ENCODE measurements at places on chromosomes 2 and 18. TPM values are rescaled to one million over a fixed set of nuclear protein-coding genes. Genes with fewer than 3 reads are reported as not detected.

DNA sequence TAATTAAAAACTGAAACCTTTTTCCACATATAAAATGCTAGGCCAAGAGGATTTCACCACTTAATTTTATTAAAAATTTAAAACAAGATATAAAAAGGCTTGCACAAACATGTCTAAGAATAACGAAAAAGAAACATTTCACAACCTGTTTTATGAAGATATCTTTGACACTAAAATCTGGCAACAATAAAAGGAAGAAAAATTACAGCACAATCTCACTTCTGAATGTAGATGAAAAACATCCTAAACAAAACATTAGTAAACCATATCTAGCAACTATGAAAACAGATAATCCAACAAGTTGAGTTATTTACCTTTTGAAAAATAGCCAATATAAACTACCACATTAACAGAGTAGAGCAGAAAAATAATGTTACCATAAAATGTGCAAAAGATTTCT is 185.4 kb upstream of the MMADHC start:
- no peak for DNase-seq

DNA sequence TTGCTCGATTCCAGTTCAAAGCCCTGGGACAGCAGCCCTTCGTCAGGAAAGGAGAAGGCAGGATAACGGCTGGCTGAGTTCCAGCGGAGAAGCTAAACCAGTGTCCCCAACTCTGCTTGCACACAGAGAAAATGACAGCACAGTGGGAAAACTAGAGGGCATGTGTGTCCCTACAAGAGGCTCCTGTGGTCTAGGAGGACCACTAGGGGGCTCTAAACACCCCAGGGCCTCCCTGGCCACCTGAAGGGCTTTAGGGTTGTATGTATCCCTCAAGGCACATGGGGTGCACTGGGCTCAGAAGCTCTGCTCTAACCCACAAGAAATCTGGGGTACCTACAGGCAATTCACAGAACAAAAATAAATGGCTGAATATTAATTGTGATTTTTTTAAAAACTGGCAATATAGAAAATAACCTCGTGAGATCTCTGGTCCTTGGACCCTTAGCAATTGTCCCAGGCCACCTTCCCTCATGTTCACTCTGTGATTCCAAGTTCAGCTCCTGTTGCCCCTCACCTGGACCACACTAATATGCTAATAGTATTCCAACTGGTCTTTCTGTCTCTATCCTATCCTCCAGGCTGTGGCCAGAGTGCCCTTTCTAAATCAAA is 17.5 kb downstream of the STAT1 start:
- DNase-seq, result no peak

GRCh38 chr18:3221496-3221895 is 1.7 kb upstream of the MYOM1 start:
- no peak for DNase-seq

CD207 gene
- not detected for total RNA-seq

AOX1 gene
- total RNA-seq, result 8.7 TPM

INHBB gene
- total RNA-seq, result 0.98 TPM

Measured in left colon (tissue), 2 donors.